ENCODE measurements at places on chromosomes 2 and 18.

- no peak for DNase-seq
These were observed 290.3 kb downstream of the CNTNAP5 start for GRCh38 chr2:124315221-124315880.

DNA sequence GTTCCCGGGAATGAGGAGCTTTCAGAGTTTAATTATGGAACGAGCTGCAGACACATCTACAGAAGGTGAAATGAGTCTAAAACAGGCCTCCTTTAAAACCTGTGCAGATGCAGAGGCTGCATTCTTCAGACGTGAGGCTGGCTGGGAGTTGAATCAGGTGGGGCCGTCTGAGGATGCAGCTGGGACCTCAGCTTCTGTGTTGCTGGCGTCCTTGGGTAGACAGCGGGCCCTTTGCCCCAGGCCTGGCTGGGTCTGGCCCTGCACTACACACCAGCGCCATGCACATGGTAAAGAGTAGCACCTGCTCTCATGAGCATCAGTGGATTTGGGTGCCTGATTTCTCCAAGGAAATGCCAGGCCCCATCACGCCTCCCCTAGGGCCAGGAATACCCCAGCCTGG lies 67.3 kb downstream of the TMEM18 start:
- no peak for DNase-seq

DNA sequence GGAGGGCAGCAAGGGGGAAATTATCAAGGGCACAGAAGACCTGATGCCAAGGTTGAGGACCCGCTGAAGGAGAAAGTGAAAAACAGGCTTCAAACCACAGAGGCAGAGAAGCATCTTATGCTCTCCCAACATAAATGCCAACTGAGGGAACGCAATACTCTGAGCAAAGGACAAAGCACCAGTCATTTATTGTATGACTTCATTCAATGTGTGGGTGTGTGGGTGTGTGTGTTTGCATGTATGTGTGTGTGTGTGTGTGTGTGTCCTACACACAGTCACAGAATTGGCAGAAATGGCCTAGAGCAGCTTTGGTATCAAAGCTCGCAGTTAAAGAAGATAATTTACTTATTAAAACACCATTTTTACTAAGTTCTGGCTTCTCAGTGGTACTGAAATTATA lies 51.4 kb downstream of the UXS1 start:
- no peak for DNase-seq

- DNase-seq: no peak
These were observed 165.6 kb downstream of the ACOXL start for GRCh38 chr2:110897966-110898365.

DNA sequence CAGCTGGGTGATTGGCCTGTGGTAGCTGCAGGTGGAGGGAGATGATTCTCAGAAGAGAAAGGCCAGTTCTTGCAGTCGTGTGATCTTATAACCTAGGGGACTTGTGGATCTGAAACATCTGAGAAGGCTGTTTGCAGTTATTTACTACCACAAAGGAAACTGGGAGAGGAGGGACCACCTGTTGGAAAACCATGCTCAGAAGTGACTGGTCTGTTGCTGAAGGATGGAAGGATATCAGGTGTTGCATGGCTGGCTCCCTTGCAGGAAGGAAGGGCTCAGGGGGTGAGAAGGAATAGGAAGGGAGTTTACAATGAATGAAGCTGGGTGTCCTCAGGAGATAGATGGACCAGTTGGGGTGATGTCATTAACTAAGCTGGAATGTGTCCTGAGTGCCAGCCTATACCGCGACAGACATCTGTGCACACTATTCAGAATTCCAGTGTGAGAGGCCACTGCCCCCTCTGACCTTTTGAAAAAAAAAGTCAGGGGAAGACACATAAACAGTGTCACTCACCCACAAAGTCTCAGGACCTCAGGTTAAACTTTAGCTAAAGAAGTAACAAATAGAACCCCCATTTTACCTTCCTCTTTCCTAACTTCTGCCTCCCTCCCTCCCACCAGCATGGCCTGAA lies 17.5 kb downstream of the IGFBP2 start:
- DNase-seq: no peak

DNA sequence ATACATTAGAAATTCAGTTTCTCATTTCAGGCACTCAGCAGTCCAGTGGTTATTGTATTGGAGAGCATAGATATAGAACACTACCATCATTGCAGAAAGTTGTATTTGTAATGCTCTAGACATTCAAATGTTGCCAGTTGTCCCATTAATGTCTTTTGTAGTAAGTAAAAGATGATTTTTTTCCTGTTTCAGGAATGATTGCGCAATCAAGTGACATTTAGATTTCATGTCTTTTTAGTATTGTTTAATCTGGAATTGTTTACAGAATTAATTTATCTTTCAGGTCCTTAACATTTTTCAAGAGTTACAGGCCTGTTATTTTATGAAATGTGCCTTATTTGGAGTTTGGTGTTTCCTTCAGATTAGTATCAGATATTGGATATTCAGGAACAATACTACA lies 134.7 kb downstream of the MSTN start:
- DNase-seq: no peak

DNA sequence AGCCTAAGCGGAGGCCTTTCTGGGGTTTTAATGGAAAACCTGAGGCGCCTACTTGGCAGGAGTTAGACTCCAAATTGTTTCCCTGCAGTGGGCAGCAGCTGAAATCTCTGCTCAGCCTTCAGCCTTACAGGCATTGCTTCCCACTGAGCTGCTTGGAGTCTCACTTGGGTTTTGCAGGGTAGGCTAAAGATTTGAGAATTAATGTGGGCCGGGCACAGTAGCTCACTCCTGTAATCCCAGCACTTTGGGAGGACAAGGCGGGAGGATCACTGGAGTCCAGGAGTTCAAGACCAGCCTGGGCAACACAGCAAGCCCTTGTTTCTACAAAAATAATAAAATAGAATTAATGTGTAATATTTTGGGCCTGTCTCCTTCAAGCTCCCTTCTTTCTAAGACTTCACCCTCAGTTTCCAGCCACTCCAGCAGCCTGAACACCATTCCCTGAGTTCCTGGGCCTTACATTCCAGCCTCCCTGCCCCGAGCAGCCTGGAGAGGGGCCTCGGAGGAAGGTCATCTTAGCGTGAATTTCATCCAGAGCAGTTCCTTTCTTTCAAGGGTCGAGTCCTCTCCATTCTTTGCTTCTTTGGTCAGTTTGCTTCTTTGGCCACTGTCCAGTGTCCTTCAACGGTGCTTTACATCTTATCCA lies 9.1 kb upstream of the RAB17 start:
- no peak for DNase-seq

GRCh38 chr2:133607679-133608078 lies 39.4 kb upstream of the NCKAP5 start:
- no peak for DNase-seq

DNA sequence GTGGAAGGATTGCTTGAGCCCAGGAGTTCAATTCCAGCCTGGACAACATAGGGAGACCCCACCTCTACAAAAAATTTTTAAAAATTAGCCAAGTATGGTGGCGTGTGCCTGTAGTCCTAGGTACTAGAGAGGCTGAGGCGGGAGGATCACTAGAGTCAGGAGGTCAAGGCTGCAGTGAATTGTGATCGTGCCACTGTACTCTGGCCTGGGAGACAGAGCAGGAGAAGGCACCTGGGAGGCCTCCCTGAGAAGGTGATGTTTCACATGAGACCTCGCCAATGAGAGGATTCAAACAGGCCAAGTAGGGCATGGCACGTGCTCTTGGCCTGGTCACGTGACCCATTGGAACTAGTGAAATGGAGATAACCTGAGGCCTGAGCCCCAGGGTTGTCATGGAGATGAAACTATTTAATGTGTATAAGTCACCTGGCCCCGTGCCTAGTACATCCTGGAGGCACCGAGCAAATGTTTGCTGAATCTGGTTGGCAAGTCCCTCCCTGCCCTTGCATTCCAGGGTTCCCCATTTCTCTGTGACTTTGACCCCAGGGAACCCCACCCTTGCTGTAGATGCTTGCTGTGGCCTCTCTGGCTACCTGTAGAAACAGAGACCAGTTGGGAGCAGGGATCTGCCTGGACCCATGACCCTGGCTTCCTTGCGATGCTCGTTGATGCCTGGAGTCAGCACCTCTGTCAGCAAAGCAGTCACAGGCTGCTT lies 26.1 kb upstream of the ROCK2 start:
- no peak for DNase-seq

DNA sequence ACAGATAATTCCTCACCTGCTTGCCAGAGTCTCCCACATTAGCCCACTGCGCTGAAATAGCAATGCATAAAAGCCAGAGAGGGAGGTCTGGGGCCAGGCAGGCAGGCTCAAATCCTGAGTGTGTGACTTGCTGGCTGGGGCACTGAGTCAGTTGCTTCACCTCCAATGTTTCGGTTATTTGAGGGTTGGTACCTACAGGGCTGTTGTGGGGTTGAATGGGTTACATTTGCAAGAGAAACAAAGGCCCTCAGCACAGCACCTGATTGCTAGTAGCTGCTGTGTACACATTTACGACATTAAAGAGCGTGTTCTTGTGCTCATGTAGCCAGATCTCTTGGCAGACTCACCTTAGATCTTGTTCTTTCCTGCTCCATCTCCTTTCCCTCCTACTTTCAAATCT lies 34.1 kb upstream of the FAM110C start:
- DNase-seq: no peak

- DNase-seq: no peak
These were observed 53.8 kb upstream of the SLC66A3 start for GRCh38 chr2:11101430-11101829.

GRCh38 chr2:9424447-9425164 lies 1.2 kb downstream of the CPSF3 start:
- DNase-seq: no peak

DNA sequence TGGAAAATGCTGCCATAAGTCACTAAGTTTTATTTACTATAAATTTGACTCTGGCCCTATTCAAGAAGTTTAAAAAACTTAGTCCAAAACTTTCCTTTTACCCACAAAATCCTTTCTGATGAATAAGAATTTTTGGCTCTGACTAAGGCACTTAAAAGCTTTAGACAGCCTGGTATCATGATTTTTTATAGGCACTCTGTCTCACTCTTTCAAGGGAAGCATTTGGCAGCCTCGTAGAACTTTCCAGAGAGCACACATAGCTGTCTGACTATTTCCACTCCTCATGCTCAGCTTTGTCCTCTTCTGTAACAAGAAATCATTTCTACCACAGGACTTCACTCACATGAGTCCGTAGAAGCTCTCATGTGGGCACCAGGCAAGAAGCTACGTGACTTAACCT lies 32.3 kb upstream of the XDH start:
- no peak for DNase-seq

GRCh38 chr18:41850781-41851180 lies 104.3 kb upstream of the PIK3C3 start:
- no peak for DNase-seq

GRCh38 chr18:9982711-9983110 lies 68.9 kb downstream of the VAPA start:
- DNase-seq: no peak

DNA sequence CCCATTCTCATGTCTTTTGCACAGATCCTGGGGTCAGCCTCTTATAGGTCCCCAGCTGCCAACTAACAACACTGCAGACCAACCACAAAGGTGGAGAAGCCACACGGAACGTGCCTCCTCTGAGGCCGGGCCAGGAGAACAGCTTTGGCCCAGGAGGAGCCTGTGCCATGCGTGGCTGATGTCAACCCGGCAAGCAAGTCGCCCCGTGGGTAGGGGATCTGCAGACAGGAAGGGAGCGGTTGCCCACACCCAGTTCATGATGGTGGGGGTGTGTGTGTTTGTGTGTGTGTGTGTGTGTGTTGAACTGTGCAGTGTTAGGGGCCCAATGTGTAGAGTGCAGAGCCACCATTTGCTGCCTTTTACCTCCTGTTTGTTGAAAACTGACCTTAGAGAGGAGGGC lies 2.4 kb upstream of the CLEC4F start:
- DNase-seq: no peak

DNA sequence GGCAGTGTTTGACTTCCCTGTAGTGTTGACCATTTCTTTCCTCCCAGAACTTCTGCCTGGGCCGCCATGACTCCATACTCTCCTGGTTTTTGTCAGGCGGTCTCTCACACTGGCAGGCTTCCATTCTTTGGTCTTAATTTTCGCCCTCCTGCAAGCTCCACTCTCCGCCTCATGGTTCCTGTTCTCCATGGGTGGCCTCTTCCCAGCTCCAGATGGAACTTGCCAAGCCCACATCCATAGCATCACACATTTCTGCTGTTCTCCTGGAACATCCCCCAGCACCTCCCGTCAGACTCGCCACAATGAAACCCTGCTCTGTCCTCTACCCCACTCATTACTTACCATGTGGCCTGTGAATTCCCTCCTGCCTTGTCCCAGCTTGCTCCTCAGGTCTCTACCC lies 896 bp upstream of the AFF3 start:
- DNase-seq: no peak

GRCh38 chr2:42049221-42050009 lies 1.6 kb downstream of the PKDCC start:
- DNase-seq: no peak

GRCh38 chr18:49459404-49460171 lies 857 bp downstream of the DYM start:
- DNase-seq: peak; percentile 22

- DNase-seq: no peak
These were observed 34.1 kb upstream of the NXPH2 start for GRCh38 chr2:138814123-138814898.

GRCh38 chr2:172878260-172878659 lies 142.6 kb downstream of the RAPGEF4 start:
- no peak for DNase-seq

DNA sequence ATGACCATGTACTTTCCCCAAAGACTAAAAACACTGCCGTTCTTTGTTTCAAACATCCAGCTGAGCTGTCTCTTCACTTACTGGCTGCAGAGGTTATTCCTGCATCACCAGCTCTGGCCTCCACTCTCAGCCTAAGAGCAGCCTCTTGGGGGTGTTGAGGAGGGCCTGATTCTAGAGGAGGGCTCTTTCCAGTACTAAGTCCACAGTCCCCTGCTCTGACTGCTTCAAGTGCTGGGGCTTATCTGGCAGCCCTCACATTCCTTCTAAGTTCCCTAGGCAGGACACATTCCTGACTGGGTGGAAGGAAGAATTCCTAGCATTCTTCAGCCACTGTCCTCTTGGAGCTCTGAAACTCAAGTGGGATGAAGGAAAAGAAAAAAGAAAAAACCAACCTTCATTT lies 32.9 kb upstream of the EHBP1 start:
- DNase-seq: no peak

DNA sequence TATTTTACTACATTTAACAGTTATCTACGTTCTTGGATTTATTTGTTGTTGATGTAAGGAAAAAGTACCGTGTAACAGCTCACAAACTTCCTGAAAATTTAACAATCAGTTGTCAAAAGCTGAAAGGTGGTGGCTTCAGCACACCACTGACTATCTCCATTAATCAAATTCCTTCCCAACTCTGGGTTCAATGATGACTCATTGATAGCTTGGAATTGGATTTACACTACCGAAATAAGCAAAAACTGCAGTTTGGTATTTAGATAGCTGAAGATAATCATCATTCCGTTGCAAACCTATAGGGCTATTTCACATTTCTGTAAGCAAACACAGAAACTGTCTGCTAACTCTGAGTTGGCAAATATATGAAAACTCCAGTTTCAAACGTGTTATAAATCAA lies 322.3 kb upstream of the TFPI start:
- no peak for DNase-seq

DNA sequence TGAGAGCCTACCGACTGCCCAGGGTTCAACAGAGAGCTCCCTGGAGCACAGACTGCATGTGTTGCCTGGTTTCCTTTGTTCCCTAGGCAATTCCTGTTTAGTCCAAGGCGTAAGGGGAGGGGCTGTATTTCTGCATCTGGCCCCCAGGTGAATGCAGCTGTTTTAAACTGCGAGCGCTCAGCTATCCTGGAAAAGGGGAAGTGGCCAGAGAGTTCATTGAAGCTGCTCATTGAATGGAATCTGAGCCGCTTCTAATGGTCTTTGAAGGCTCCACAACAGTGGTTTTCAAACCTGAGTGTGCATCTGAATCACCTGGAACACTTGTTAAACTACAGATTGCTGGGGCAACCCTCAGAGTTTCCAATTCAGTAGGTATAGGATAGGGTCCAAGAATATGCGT lies 18.1 kb downstream of the MAPK4 start:
- DNase-seq: no peak

Data from stimulated activated CD4-positive, alpha-beta T cell treated with anti-CD3 and anti-CD28 coated beads, Interleukin-1b, Interleukin-23, amount 100 ng/mL, for 48 hours (primary cell).